ENCODE measurements at places on chromosomes 3 and 15. TPM values are rescaled to one million over a fixed set of nuclear protein-coding genes. Genes with fewer than 3 reads are reported as not detected.

AGBL1 gene
- not detected for total RNA-seq

LMOD3 gene
- not detected for total RNA-seq

CHRM5 gene
- not detected for total RNA-seq

IGSF10 gene
- 0.13 TPM for total RNA-seq

TMOD2 gene
- 3.0 TPM for total RNA-seq

ONECUT1 gene
- total RNA-seq: 14.1 TPM

CCPG1 gene
- 9.3 TPM for total RNA-seq

LRTM1 gene
- not detected for total RNA-seq

FEZF2 gene
- total RNA-seq: 0.11 TPM

GPR171 gene
- not detected for total RNA-seq

TM6SF1 gene
- total RNA-seq: 0.96 TPM

ARGFX gene
- not detected for total RNA-seq

PDCD10 gene
- 64.3 TPM for total RNA-seq

CLDN11 gene
- 2.4 TPM for total RNA-seq

GOLGA8J gene
- not detected for total RNA-seq

GOLGA8R gene
- total RNA-seq: 0.20 TPM

FBXL2 gene
- 2.7 TPM for total RNA-seq

IL16 gene
- 0.28 TPM for total RNA-seq

MITF gene
- total RNA-seq: 0.81 TPM

CAPN7 gene
- 26.1 TPM for total RNA-seq

NR2E3 gene
- 0.35 TPM for total RNA-seq

B4GALT4 gene
- 46.5 TPM for total RNA-seq

ZNF717 gene
- 15.1 TPM for total RNA-seq

RBP2 gene
- not detected for total RNA-seq

MUSTN1 gene
- 0.72 TPM for total RNA-seq

CDHR4 gene
- total RNA-seq: not detected

KIF23 gene
- 57.2 TPM for total RNA-seq

CSTA gene
- not detected for total RNA-seq

ASB14 gene
- total RNA-seq: not detected

DPPA4 gene
- total RNA-seq: 796 TPM

GRK7 gene
- not detected for total RNA-seq

ITGA11 gene
- total RNA-seq: not detected

KBTBD12 gene
- total RNA-seq: not detected

ZIC4 gene
- not detected for total RNA-seq

DENND6A gene
- 13.2 TPM for total RNA-seq

FOXB1 gene
- 3.7 TPM for total RNA-seq

GNAT1 gene
- total RNA-seq: not detected

SOX2 gene
- total RNA-seq: 316 TPM

PLXNB1 gene
- 184 TPM for total RNA-seq

GABRA5 gene
- 4.9 TPM for total RNA-seq

ERICH6 gene
- total RNA-seq: not detected

SLC9C1 gene
- total RNA-seq: 0.15 TPM

SEMA5B gene
- 9.4 TPM for total RNA-seq

NRROS gene
- 2.8 TPM for total RNA-seq

HIGD2B gene
- total RNA-seq: not detected

SAXO2 gene
- total RNA-seq: 2.6 TPM

SCN5A gene
- 8.0 TPM for total RNA-seq

RARRES1 gene
- total RNA-seq: 0.81 TPM

GOLGA8G gene
- total RNA-seq: not detected

LRRC31 gene
- not detected for total RNA-seq

HGD gene
- total RNA-seq: not detected

FAH gene
- total RNA-seq: 21.7 TPM

INKA1 gene
- total RNA-seq: 1.2 TPM

GAP43 gene
- 12.8 TPM for total RNA-seq
